Stimulated activated CD8-positive, alpha-beta memory T cell treated with anti-CD3 and anti-CD28 coated beads, Interleukin-15, amount 100 ng/mL, for 4 hours (primary cell): ENCODE measurements at places on chromosomes 1 and 21.

GRCh38 chr1:151714820-151715725 is 1.5 kb downstream of the CELF3 start:
- DNase-seq, result no peak

DNA sequence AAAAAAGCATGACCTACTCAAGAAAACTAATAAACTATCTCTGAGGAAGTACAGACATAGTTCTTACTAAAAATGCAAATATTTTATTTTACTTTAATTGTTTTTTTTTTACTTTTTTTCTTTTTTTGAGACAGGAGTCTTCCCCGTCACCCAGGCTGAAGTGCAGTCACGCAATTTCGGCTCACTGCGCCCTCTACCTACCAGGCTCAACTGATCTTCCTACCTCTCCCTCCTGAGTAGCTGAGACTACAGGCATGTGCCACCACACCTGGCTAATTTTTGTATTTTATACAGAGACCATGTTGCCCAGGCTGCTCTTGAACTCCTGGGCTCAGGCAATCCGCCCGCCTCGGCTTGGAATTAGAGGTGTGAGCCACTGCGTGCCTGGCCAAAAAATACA is 1263.1 kb downstream of the KCNT2 start:
- DNase-seq, result no peak

DNA sequence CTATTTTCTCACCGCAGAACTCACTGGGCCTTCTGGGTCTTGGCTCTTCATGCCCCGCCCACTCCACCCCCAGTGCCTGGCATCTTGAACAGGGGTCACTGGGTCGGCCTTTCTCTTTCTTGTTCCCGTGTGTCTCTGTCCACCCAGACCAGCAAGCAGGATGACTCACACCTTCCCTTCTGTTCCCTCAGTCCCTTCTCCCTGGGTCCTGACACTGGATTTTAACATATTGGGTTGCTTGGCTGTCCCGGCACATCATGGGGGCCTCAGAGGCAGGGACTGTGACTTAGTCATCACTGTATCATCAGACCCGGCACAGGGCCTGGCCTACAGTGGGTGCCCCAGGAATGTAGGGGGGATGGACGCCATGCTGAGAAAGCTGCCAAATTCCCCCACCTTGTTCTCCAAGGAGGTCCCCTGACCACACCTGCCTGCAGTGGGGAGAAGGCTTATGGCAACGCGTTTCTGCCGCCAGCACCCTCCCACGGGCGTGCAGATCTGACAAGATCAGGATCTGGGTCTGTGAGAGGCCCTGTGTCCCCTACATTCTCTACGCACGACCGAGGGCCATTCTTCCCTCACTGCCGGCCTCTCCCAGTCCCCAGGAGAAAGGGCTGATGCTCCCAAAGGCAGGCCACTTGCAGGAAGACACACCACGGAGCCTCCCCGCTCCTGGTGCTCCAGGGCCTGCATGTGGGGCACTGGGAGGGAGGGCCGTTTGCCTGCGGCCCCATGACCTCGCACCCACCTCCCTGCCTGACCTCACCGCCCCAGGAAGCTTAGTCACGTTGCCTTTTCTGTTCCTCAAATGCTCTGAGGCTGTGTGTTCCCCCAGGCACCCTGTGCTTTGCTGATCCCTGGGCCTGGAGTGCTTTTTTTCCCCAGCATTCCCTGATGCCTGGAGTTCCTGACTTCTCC is 157.2 kb upstream of the TMEM51 start:
- no peak for DNase-seq

DNA sequence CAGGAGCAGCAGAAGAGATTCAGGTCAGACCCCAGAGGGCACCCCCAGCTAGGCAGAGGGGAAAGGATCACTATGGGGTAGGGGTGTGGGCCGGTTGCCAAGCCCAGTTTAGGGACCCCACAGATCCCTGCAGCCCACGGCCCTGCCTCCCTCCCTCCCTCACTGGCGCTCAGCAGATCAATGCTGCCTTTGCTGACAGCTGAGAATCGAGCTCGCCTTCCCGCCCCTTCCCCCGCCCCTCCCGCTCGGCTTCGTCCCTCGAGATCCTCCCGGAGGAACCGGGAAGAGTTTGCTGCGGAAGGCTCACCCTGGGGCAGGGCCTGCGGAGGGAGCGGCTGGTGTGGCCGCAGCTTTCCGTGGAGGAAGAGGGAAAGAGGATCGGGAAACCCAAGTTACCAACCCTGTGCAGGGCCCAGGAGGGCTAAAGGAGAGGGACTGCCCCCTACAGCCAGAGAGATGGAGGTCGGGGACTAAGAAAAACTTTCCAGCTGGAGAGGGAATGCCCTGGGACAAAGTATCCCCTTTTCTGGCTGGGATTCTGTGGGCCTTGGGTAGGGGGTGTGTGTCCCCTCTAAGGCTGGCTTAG is 1.1 kb upstream of the KCNQ4 start:
- no peak for DNase-seq

DNA sequence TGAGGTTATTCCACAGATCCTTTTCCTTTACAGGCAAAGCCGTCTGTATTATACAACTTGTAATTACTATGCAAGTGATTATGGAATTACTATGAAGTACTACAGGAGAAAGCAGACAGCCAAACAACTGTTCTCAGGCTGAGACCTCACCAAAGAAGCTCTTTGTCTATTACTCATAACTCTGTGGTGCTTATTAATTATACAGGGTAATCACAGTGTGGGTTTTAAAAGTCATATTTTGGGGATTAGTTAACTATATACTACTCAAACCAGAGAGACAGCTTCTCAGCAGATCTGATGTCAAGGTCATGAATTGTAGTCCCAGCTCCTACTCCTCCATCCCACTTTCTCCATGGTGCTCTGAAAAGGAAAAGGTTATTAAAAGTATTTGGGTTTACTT is 49.6 kb downstream of the CTTNBP2NL start:
- DNase-seq, result no peak

DNA sequence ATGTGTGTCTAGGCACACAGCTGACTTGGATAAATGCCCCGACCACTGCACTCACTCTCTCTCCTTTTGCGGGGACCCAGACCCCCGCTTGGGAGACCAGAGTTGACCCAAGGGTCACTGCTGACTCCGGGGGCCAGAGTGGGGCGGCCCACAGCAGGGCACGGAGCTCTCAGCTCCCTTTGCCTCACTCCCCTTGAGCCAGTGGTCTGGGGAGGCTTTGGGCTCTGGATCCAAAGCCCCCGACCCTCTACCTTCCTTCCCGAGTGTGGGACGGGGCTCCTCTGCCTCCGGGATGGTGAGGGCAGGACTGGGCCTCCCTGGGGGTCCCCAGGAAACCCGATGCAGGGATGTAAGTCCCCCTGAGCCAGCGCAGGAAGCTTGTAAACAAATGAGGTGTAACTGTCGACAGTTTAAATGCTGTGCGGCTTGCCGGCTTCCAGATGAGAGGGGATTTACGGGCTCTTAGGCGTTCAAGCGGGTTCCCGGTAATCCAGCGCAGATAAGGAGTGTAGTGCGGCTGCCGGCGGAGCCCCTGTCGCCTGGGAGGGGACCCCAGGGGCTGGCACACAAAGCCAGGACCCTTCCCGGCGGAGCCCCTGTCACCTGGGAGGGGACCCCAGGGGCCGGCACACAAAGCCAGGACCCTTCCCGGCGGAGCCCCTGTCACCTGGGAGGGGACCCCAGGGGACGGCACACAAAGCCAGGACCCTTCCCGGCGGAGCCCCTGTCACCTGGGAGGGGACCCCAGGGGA is 7.4 kb downstream of the ACTRT2 start:
- no peak for DNase-seq

DNA sequence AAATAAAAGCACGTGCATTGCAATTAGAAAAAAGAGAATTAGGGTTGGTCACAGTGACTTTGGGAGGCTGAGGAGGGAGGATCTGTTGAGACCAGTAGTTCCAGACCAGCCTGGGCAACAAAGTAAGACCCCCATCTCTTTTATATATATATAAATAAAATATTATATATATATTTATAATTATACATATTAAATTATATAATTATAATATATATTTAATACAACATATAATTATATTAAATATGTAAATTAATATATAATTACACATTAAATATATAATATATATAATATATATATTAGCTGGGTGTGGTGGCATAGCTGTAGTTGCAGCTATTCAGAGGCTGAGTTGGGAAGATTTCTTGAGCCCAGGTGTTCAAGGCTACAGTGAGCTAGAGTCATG is 23.2 kb downstream of the TMEM200B start:
- no peak for DNase-seq

DNA sequence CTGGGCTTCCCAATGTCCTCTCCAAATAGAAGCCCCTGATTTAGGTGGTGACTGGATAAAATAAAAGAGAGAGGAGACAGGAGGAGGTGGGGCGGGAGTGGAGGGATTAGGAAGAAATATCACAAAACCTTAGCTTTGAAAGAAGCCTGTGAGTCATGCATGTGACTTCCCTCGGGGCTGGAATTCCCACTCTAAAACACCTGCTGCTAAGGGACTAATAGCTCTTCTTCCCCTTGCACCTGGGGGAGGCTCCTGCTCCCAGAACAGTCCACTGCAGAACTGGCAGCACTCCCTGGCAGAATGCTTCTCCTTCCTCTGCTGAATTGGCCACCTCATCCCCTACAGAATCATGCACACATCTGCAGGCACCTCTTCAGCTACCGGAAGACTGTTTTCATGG is 207.2 kb downstream of the ATG4C start:
- no peak for DNase-seq

DNA sequence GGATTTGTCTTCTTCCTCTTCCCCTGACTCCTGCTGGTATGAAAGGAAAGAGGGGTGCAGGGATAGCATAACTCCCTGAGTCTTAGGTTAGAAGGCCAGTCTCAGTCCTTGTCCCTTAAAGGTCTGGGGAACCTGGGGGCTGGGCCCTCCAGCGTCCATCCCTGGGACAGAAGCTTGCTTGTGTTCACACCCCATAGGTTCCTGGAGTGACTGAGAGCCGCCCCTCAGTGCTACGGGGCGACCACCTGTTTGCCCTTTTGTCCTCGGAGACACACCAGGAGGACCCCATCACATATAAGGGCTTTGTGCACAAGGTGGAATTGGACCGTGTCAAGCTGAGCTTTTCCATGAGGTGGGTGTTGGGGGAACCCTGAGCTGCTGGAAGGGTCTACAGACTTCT is 13.1 kb downstream of the RHOC start:
- no peak for DNase-seq

DNA sequence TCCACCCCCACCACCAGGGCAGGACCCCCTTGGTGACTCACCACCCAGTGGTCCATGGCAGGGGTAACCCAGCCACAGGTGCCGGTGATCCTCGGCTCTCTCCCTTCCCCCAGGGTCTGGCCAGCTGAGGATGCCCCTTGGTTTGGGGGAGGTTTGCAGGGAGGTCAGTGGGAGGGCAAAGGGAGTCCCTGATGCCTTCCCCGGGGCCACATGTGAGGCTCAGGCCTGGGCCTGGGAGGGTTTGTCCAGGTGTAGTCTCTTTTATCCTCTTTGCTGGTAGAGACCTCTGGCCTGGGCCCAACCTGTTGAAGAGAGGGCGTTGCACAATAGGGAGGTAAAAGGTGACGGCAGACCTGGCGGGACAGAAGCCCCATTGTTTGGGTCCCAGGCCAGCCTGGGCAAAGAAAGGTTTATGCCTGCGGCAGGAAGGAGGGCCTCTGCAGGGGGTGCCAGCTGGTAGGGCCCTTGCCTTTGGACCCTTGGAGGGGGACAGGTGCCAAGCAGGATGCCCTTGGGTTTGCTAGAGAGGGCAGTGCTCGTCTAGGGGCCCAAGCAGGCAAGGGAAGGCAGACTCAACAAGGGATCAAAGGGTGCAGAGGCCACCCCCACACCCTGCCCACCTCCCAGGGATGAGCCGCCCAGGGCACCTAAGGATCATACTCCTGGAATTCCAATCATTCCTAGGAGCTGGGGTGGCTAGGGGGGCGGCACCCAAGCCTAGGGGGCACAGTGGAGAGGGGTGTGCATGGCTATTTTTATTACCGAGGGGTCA is 760 bp upstream of the TINAGL1 start:
- no peak for DNase-seq

DNA sequence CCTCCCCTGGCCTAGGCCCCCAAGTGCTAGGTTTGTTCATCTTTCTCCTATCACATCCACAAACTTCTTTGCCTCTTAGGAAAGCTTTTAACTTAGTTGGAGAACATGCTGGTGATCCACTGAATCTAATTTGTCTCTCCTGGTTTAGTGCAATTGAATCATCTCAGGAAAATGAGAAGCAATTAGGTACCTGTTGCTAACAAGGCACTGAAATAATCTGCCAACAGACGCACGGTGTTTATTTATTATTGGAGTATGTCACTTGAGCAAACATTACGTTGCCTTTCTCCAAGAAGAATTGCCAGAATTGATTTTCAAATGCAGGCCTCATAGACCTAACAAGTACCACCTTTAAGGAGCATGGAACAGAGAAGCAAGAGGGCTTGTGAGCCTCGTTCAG is 309.4 kb downstream of the NFIA start:
- DNase-seq, result no peak

GRCh38 chr1:173249349-173249748 is 42.2 kb upstream of the TNFSF4 start:
- no peak for DNase-seq

- no peak for DNase-seq
Observed at GRCh38 chr1:7586031-7586941, 184.8 kb upstream of the VAMP3 start.

GRCh38 chr1:168227620-168228019 is 1.8 kb downstream of the SFT2D2 start:
- no peak for DNase-seq

DNA sequence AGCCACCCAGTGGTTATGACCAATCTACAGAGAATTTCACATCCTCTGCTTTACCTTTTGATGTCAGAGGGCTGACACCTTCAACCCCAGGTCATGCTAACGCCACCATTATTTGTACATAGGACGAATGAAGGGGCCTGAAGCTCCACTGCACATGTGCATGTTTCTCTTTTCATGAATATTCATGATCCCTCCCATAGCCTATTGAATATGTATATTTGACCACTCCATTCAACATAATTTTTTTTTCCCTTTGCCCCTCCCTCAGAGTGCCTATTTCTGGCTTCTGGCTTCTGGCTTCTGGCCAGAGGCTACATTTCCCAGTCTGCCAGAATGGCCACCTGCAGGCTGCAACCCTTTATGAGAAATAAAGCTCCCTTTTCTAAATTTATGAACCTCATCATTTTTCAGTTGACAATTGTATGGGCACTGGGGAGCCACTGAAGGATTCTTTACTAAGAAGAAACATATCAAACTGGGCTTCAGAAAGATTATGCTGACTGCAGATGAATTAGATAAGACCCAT is 406.7 kb downstream of the SIPA1L2 start:
- DNase-seq, result no peak

DNA sequence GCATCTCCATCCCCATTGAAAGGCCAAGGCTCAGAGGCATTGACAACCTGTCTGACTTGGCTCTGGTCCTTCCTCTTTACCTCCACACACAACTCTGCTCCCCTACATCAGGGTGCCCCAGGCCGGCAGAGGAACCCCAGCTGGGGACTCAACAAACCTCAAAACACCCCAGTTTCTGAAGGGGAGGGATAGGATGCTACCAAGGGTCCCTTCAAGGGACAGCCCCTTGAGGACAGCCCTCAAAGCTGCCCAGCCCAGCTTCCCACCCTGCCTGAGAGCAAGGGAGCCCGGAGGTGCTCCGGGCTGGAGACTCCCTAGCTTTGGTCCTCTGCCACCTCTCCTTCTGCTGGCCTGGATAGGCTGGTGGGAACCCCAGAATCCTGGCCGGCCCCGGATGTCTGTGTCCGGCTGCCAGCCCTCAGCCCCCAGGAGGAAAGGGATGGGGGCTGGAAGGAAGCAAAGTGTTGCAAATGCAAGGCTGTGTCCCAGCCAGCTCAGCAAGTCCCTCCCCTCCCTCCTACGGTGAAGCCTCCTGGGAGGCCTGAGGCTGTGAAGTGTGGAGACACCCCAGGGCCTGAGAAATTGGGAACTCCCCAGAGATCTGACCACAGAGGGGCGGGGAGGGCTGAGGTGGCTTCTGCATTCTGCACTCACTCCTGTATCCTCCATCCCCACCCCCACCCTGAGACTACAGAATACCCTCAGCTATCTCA is 1.1 kb upstream of the MARCKSL1 start:
- DNase-seq, result no peak

- no peak for DNase-seq
Observed at GRCh38 chr1:60835649-60836048, 246.7 kb upstream of the NFIA start.
